ENCODE measurements at places on chromosomes 7 and 10. TPM values are rescaled to one million over a fixed set of nuclear protein-coding genes. Genes with fewer than 3 reads are reported as not detected.

- DNase-seq, result no peak
These were observed 41.5 kb downstream of the PSPH start for GRCh38 chr7:56009695-56010094.

GRCh38 chr10:33046792-33047191, 88.8 kb upstream of the ITGB1 start:
- DNase-seq, result no peak

- DNase-seq, result peak; percentile 75
These were observed 7.5 kb downstream of the DYNC2I1 start for GRCh38 chr7:158863611-158864506.

DNA sequence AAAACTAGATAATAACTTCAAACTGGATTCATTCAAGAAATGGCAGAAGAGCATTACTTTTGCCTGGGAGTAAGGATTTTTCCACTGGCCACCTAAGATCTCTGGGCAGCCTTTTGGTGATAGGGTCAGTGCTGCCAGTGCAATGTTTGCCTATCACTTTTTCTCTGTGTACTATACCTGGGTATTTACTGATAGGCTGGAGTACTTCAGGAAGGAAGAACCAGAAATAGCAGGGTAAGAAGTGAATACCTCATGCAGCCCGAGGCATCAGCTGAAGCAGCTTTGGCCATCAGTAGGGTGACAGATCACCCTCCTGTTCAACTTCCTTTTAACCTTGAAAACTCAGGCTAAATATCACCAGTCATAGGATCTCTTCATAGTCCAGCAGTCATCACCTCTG, 5.5 kb upstream of the PAPSS2 start:
- no peak for DNase-seq

DNA sequence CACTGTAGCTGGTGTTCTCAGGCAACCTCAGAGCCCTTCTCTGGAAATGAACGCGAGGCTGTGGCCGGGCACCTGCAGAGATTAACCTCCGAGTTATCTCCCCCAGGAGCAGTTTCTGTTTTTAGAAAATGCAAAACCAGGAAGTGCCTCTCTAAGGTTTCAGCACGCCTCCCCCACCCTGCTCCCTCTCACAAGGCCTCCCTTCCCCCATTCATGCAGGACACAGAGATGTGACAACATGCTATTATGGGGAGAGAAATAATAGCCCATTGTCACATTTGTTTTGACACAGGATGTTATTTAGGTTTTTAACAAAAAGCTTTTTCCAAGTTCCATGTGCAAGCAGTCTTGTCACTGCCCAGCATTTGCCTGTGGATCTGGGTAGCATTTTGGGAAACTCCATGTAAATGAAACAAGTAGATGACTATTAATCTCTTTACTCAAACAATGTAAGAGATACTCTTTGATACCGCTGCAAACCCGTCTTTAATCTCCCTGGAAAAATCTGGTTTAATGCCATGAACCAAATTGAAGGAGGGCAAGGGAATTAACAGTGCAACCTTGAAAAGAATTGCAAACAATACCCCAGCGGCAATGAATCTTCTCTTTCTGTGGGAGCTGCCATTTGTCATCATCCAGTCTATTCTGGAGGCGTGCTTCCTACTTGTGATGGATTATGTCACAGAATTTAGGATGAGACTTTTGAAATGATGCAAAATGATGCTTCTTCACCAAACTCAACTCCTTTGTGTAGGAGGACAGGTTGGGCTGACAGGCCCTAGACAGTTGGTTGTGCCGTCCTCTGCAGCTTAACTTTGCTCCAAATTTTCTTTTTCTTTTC, 86.5 kb upstream of the NMT2 start:
- peak; percentile 66 for DNase-seq

GRCh38 chr10:117226813-117227451, 14.0 kb upstream of the SLC18A2 start:
- peak; percentile 88 for DNase-seq

DNA sequence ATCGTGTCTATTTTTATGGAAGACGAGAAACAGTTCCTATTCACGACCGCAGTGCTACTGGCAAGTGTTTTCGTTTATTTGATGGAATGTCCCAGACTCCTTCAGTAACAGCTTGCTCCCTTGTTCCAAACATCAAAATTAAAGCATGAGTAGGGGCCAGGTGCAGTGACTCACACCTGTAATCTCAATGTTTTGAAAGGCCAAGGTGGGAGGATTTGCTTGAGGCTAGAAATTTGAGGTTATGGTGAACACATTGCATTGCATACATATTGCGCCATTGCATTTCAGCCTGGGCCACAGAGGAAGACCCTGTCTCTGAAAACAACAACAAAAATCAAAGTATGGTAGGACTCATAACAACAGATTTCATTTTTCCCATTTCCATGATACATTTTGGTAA, 22.8 kb downstream of the PTTG1IP2 start:
- no peak for DNase-seq

DNA sequence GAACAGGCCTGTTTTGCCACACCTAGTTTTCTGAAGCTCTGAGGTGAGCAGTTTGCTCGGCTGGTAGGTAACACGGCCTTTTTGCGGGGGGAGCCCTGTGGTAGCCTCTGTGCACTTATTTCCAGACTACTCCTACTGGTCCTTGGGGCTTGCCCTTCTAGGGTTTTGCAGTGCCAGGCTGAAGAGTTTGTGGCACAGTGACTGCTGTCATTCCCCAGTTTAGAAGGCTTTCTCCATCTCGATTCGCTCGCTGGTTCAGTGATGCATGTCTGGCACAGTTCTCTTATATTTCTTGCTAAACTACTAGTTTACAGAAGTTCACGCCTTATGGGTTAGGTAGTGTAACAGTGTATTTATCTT, 711 bp downstream of the KIF20B start:
- DNase-seq, result no peak

GRCh38 chr7:27068259-27068658, 27.5 kb downstream of the HOXA1 start:
- DNase-seq, result no peak

- no peak for DNase-seq
These were observed 345.0 kb downstream of the SEMA3D start for GRCh38 chr7:84841809-84842208.

DNA sequence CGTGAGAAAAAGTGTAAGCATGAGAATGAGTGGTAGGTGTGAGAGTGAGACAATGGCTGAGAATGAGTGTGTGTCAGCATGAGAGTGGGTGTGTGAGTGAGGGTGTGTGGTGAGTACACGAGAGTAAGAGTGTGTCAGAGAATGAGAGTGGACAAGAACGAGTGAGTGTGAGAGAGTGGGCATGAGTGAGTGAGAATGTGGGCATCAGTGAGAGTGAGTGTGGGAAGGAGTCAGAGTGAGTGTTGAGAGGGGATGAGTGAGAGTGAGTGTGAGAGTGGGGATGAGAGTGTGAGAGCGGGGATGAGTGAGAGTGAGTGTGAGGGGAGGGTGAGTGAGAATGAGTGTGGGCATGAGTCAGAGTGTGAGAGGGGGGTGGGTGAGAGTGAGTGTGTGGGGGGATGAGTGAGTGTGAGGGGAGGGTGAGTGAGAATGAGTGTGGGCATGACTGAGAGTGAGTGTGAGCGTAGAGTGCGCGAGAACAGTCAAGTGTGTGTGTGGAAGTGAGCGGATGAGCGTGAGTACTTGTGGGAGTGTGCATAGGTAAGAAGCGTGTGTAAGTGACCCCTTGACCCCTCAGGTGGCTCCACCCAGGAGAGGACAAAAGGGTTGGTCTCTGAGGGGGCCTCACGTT, 75.8 kb downstream of the GOLGA7B start:
- no peak for DNase-seq

- no peak for DNase-seq
These were observed 20.0 kb upstream of the FAM204A start for GRCh38 chr10:118362103-118362502.

- peak; percentile 74 for DNase-seq
These were observed 10.6 kb downstream of the INTS1 start for GRCh38 chr7:1493571-1493970.

ABCC2 gene
- 0.44 TPM for total RNA-seq

PRPS1L1 gene
- not detected for total RNA-seq

OR6B1 gene
- not detected for total RNA-seq

CALY gene
- 2.2 TPM for total RNA-seq

TLL2 gene
- total RNA-seq, result 2.5 TPM

Measured in H7 (cell line).